ENCODE measurements at places on chromosomes 12 and 14. TPM values are rescaled to one million over a fixed set of nuclear protein-coding genes. Genes with fewer than 3 reads are reported as not detected.

The DHRS2 gene
- total RNA-seq = 1.2 TPM

The METTL17 gene
- total RNA-seq = 62.2 TPM

The GSKIP gene
- 12.6 TPM for total RNA-seq

The FAM90A1 gene
- total RNA-seq = 0.47 TPM

The CLEC6A gene
- total RNA-seq = 3.4 TPM

The PSME2 gene
- total RNA-seq = 144 TPM

The MDP1 gene
- 13.3 TPM for total RNA-seq

The ALDH6A1 gene
- 45.5 TPM for total RNA-seq

The SLC7A7 gene
- 157 TPM for total RNA-seq

The VWF gene
- 468 TPM for total RNA-seq

Measured in lower lobe of right lung (tissue), 2 donors.